ENCODE measurements at places on chromosomes 11 and 22.

DNA sequence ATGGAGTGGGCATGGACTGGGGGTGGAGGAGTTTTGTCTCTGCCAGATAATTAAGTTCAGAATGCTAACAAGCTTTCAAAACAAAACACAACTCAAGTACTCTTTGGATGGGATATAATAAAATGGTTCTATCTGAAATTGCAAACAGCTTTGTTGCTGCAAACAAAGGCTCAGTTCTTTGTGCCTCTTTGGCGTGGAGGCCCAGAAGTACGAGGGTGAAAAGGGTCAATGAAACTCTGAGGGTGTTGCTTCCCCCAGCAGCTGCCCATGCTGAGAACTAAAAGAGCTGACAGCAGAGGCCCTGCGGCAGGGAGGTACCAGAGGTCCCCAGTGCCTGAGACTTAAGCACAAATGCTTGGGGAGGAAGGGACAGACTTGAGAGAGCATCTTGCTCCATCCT, 26.5 kb upstream of the IGSF22 start:
- no peak for DNase-seq

GRCh38 chr11:126627421-126627820, 271.9 kb downstream of the ST3GAL4 start:
- DNase-seq = no peak

GRCh38 chr22:49769691-49770546, 57.8 kb downstream of the BRD1 start:
- DNase-seq = no peak

DNA sequence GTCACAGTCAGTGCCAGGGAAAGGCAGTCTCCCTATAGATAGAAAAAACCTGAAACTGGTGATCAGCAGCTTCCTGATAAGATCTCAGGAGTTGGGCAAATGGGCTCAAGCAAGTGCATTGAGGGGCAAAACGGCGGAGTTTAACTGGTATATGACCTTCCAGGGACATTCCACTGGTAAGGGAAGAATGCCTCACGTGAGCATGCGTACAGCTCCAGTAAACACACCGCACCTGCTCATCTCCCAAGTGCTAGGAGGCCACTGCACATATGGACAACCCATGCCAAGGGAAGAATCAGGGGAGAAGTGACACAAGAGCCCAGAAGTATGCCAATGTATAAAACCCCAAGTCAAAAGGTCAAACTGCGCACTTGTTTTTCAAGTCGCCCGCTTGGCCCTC, 11.6 kb downstream of the HEPHL1 start:
- no peak for DNase-seq

DNA sequence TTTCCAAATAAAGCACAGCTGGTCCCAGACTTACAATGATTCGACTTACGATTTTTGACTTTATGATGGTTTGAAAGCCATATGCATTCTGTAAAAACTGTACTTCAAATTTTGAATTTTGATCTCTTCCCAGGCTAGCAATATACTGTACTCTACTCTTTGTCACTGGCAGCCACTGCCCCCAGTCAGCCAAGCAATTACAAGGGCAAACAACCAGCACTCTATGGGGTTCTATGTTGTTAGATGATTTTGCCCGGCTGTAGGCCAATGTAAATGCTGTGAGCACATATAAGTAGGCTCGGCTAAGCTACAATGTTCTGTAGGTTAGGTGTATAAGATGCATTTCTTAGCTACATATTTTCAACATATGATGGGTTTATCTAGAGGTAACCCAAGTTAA, 217.3 kb downstream of the RAB38 start:
- DNase-seq = no peak

- DNase-seq = no peak
These were observed 1083.8 kb downstream of the TBC1D22A start for GRCh38 chr22:47846206-47846605.
